Stomach (tissue), 19 donors: ENCODE measurements at places on chromosomes 11 and 22. TPM values are rescaled to one million over a fixed set of nuclear protein-coding genes. Genes with fewer than 3 reads are reported as not detected.
A peak's percentile ranks its signal among the peaks of the same experiment; 100 is the strongest.

DNA sequence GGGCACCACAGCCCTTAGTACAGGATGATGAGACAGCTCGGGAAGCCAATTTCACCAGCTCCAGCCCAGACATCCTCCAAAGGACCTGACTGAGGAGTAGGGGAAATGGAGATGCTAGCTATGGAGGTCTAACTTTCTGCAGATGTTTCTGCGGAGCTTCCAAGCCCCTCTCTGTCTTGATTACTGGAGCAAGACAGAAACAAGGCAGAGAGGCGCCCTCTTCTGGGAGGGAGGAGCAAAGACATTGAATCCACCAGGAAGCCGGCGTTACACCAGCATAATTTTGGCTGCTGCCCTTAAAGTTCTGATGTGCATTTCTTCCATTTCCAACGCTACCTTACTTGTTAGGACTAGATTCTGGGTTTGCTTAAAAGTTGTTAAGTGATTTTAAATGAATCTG, 107.3 kb upstream of the HSD17B12 start:
- H3K4me3 ChIP-seq: no peak overlapping the region
- H3K27me3 ChIP-seq: peaks cover 93% of the 10 kb centered on the region
- peak; percentile 44 for DNase-seq
- H3K36me3 ChIP-seq: no peaks in the 10 kb centered on the region
- H3K4me1 ChIP-seq: peaks cover 37% of the 10 kb centered on the region
- H3K27ac ChIP-seq: no peak overlapping the region

- no peaks in the 10 kb centered on the region for H3K27me3 ChIP-seq
- peaks cover 100% of the 10 kb centered on the region for H3K4me1 ChIP-seq
- H3K27ac ChIP-seq: peak overlapping the region; percentile 95
- peak; percentile 90 for DNase-seq
Measured at GRCh38 chr11:75342966-75343870, 8.2 kb downstream of the ARRB1 start.

The MYOD1 gene
- total RNA-seq: not detected

- no peaks in the 10 kb centered on the region for H3K27me3 ChIP-seq
- H3K4me1 ChIP-seq: peaks cover 24% of the 10 kb centered on the region
- no peak for DNase-seq
- H3K4me3 ChIP-seq: no peak overlapping the region
- peaks cover 34% of the 10 kb centered on the region for H3K36me3 ChIP-seq
Measured at GRCh38 chr11:6615882-6616585, 3.2 kb downstream of the TPP1 start.

The MIAT gene
- total RNA-seq: 5.1 TPM

- H3K4me1 ChIP-seq: peaks cover 10% of the 10 kb centered on the region
- DNase-seq: no peak
- H3K4me3 ChIP-seq: no peak overlapping the region
- no peak overlapping the region for H3K27ac ChIP-seq
- no peaks in the 10 kb centered on the region for H3K36me3 ChIP-seq
Measured at GRCh38 chr22:36546092-36546804, 17.3 kb upstream of the EIF3D start.

GRCh38 chr22:37235897-37236607, 8.0 kb downstream of the RAC2 start:
- H3K36me3 ChIP-seq: no peaks in the 10 kb centered on the region
- DNase-seq: no peak
- no peak overlapping the region for H3K4me3 ChIP-seq
- peaks cover 89% of the 10 kb centered on the region for H3K27me3 ChIP-seq

DNA sequence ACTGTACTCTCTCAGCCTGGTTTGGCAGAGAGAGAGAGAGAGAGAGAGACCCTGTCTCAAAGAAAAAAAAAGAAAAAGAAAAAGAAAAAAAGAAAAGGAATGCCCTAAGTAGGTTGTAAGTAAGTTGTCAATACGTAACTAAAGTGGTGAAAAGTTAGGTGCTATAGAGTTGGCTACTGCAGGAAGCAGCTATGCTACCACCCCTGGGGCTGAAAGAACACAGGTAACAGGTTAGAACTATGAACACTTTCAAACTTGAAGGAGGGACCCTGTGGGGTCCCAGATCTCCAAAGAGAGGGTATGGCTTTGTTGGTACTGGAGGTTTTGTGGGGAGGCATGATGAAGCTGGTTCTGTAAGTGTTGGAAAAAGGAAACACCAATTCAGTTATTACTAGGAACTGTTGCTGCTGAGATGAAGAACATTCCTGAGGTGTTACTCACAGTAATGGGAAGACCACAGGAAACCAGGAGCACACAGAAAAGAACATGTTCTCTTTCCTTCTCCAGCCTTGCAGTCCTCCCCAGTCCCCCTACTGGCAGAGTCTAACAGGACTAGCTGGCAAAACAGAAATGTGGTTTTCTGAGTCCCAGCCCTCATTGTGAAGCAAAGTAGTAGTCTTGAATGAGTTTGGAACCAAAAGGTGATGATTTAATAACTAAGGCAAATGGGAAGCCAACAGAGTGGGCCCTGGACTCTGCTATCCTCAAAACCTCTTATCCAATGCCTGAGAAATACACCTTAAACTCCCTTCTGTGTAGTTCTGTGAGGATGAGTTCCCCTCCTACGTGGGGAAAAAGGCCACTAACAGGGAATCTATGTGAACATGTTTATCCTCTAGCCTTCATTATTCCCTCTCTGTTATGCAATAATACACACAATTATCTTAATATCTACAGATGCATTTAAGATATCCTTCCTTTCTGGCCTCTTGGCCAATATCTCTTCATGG, 427.0 kb upstream of the DDI1 start:
- H3K36me3 ChIP-seq: no peaks in the 10 kb centered on the region
- no peaks in the 10 kb centered on the region for H3K4me1 ChIP-seq
- no peaks in the 10 kb centered on the region for H3K27me3 ChIP-seq
- H3K4me3 ChIP-seq: no peak overlapping the region
- no peak overlapping the region for H3K27ac ChIP-seq

The KCNJ5 gene
- total RNA-seq: not detected

The POU2AF2 gene
- total RNA-seq: not detected

The GRAMD1B gene
- 19.2 TPM for total RNA-seq

The GAB4 gene
- total RNA-seq: not detected

DNA sequence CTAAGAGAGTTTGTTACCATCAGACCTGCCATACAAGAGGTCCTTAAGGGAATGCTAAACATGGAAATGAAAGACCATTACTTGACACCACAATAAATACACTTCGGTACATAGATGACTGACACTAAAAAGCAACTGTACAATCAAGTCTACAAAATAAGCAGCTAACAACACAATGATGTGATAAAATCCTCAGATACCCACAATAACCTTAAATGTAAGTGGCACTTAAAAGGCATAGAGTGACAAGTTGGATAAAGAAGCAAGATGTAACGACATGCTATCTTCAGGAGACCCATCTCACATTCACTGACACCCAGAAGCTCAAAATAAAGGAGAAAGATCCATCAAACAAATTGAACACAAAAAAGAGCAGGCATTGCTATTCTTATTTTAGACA, 107.6 kb downstream of the LRRC4C start:
- DNase-seq: no peak
- H3K4me3 ChIP-seq: no peak overlapping the region
- no peaks in the 10 kb centered on the region for H3K4me1 ChIP-seq
- H3K27ac ChIP-seq: no peak overlapping the region
- H3K36me3 ChIP-seq: no peaks in the 10 kb centered on the region

DNA sequence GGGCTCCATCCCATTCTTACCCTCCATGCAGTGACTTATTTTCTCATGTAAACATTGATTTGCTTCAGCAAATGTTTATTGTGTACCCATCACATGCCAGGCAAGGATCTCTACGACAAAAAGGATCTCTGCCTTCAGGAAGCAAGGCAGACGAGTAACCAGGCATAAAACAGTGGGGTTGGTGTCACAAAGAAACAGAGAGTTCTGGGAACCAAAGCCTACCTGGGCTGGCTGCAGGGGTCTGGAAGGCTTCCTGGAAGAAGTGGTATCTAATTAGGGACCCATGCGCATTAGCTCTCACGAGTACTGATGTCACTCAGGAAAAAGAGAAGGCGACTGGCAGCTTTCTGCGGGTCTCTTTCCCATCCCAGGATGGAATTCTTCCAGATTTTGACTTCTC, 44.5 kb downstream of the KIAA1671 start:
- DNase-seq: no peak
- H3K4me1 ChIP-seq: peaks cover 12% of the 10 kb centered on the region
- no peak overlapping the region for H3K27ac ChIP-seq
- no peaks in the 10 kb centered on the region for H3K27me3 ChIP-seq
- no peaks in the 10 kb centered on the region for H3K36me3 ChIP-seq

GRCh38 chr22:18970176-18970947, 34.3 kb upstream of the PRODH start:
- peak overlapping the region; percentile 81 for H3K4me3 ChIP-seq
- no peaks in the 10 kb centered on the region for H3K36me3 ChIP-seq
- peaks cover 68% of the 10 kb centered on the region for H3K27me3 ChIP-seq
- H3K4me1 ChIP-seq: peaks cover 16% of the 10 kb centered on the region
- no peak overlapping the region for H3K27ac ChIP-seq

The STK33 gene
- not detected for total RNA-seq

DNA sequence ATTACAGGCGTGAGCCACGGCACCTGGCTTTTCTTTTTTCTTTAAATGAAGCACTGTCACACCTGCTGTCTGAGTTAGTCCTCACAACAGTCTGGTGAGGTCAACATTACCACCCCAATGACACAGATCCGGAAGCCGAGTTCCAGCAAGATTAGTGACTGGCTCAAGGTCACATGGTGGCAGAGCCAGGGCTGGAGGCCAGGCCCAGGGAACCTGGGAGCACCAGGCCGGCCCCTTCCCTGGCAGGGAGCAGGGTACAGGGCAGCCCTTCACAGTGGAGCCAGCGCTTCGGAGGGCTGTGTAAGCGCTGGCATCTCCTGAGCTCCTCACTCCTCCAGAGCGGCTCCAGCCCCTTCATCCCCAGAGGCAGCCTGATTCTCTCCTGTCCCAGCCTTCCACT, 118.7 kb downstream of the ST3GAL4 start:
- no peak overlapping the region for H3K27ac ChIP-seq
- H3K27me3 ChIP-seq: peaks cover 8% of the 10 kb centered on the region
- no peaks in the 10 kb centered on the region for H3K4me1 ChIP-seq
- no peak for DNase-seq
- H3K4me3 ChIP-seq: no peak overlapping the region

DNA sequence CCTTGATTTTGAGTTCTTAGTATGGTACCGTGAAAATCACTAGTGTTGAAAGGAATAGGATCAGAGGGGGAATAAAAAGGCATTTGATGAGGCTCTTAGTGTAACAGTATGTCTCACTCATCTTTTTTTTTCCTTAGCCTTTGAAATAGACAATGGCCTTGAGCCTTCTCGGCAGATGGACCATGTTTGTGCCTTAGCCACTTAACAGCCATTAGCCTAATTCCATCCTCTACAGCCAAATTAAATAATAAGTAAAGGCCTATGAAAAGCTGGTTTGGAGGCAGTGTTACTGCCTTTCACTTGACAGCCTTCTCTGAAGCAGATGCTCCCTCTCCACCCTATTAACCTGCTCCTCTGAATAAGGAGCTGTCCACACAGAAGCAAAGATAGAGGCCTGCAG, 580.7 kb downstream of the NTM start:
- no peak overlapping the region for H3K4me3 ChIP-seq
- H3K27ac ChIP-seq: no peak overlapping the region
- H3K27me3 ChIP-seq: no peaks in the 10 kb centered on the region
- H3K4me1 ChIP-seq: no peaks in the 10 kb centered on the region
- no peaks in the 10 kb centered on the region for H3K36me3 ChIP-seq
- no peak for DNase-seq

GRCh38 chr22:29528144-29528543, 25.4 kb downstream of the THOC5 start:
- no peaks in the 10 kb centered on the region for H3K4me1 ChIP-seq
- H3K27ac ChIP-seq: peak overlapping the region; percentile 23
- no peak overlapping the region for H3K4me3 ChIP-seq
- peaks cover 76% of the 10 kb centered on the region for H3K36me3 ChIP-seq
- no peaks in the 10 kb centered on the region for H3K27me3 ChIP-seq

The ANAPC15 gene
- total RNA-seq: 15.2 TPM

The LARGE1 gene
- total RNA-seq: 66.2 TPM
